ENCODE measurements at places on chromosomes 6 and 20.

DNA sequence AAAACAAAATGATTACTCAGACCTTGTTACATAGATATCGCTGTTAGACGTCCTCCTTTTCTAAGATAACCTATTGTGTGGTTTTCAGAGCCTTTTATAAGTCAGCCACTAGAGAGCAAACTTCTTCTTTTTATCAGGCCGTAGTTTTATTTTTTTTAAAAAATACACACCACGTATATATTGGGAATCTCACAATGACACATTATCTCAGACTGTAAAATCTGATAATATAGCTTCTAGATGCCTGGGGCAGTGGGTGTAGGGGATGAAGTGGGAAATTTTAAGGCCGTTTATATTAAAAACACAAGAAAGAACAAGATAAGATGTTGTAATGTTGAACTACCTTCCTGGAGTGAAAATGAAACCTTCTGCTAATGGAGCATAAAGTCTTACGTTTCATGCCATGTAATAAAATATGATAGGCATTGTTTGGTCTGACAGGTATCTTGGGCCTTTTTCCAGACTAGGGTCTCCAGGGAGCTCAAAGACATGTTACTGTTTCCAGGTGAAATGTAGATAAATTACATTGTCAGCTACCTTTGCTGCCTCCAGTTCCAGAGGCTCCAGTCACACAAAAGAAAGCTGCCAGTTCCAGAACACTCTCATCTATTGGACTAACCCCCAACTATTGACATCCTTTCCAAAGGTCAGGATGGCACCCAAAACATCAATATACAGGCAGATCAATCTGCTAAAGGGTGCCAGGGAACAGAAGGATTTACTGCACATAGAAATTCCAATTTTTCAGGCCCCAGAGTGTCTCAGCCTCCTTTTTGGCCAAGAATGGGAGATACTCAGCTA is 130.2 kb upstream of the AKIRIN2 start:
- DNase-seq, result no peak

DNA sequence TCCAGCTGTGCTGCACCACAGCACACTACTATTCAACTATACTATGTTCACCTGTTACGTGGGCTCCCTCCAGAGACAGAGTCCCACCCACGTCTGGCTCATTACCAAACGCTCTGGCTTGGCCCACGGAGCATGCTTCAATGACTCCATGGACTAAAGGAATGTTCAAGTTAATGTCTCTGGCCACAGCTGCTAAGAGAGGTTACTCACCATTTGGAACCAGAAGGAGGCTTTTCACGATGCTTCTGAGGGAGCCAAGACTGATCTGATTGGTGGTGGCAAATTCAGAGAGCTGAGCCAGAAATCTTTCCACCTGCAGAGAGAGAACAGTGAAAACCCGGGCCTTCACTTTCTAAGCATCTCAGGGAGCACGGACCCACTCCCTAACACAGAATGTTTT is 15.6 kb downstream of the COMMD7 start:
- no peak for DNase-seq

- DNase-seq, result peak; percentile 28
Observed at GRCh38 chr6:7252390-7252789, 60.6 kb downstream of the SSR1 start.

DNA sequence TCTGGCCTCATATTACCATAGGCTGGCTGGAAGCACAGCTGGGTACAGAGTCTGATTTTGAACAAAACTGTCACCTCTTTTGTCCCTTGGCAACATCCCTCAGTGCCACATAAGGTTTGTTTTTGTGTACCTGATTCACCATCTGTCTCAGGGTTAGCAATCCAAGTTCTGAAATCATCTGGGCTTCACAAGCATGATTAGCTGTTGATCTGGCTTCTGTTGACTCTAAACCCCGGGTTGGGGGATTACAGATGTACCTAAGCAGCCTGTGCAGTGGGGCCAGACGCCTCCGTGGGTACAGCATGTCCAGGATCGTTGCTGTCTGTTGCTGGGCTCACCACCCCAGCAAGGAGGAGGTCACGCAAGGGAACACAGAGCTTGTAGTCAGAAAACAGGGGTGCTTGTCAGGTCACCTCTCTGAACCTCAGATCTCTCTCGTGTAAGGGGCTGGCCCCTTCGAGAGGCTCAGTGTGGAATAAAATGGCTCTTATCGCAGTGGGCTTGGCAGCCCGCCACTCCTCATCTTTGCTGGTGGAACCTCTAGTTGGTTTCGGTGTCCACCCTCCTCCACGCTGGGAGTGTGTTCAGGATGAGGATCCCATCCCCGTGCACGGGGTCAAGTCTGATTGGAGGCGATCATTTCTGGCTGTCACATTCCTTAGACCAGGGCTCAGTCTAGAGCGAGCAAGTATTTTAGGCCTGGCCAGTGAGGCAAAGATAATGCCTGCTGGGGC is 39.2 kb upstream of the ZNF831 start:
- DNase-seq, result no peak

- no peak for DNase-seq
Observed at GRCh38 chr6:37608587-37608986, 89.1 kb downstream of the MDGA1 start.

DNA sequence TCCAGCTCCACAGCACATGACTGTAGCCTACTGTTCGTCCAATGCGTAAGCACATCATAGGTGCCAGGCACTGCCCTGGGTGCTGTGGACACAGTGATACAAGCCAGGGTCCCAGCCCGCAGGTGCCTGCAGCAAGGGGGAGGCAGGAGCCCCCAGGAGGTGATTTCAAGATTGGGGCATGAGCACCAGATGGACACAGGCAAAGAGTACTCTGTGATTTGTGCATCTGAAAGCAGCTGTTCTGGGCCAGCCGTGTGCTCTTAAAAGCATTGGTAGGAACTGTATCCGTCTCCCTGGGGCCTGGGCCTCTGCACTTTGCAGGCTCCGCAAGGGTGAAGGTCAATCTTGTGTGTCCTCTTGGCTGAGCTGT is 149.8 kb downstream of the SYCP2 start:
- no peak for DNase-seq

DNA sequence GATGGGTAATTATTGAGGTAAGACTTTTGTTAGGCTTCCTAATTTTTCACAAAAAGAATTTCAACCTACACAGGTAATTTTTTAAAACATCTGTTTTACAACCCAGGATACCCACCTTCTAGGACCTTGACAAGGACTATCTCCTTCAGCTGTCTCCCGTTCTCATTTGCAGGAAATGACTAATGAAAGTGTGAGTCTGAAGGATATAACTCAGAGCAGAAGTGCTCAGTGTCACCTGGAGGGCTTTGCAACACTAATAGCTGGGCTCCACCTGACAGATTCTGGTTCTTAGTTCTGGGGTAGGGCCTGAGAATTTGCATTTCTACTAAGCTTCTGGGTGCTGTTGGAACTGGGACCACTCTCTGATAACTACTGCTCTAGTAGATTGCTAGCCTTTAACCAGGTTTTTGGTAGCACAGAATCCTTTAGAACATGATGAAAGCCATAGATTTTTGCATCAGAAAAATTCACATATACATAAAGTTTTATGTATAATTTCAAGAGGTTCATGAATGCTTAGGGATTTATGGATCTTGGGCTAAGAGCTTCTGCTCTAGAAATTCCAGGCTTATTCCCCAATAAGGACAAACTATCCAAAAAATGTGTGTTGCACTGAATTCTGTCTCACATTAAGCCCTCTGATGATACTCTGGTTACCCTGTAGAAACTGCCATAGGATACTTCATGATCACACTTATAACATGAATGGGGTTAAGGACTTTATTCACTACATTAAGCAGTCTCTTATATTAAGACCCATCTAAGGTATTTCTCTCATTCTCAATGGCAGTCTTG is 30.3 kb downstream of the AK9 start:
- no peak for DNase-seq

- no peak for DNase-seq
Observed at GRCh38 chr6:159360306-159360705, 191.1 kb downstream of the FNDC1 start.

DNA sequence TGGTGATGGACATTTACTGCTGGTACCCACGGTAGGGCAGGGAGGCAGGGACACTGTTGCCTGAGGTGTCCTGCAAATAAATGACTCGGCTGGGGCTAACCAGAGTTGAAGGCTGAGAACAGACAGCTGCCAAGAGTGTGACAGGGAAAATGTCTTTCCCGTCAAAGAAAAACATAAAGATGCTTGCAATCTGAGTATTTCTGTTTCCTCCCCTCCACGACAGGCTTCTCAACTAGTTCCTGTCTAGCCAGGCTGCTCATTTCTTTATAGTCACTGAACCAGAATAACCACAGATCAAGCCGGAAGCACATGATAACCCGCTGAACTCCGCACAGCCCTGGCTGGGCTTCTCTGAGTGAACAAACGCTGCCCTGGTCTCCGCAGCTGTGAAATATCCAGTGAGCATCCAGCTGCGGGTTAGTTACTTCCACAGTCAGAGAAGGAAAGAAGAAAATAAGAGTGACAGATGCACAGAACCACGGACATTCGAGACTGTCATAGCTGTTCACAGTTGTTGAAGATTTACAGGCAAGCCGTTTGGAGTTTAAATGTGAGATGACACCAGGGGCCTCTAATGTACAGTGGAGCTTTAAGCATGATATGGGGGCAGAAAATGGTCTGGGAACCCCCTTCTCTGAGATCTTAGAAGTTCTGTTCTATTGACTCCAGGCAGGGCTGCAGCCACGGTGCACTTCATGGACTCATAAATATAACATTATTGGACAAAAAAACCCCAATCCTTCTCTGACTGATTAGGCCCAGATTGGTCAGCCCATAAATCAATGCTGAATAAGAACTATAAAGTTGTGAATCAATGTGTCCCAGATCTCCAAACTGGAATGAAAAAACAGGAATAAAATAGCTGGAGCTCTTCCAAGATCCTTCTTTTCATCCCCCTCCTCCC is 299.9 kb upstream of the SUPT3H start:
- DNase-seq, result no peak

GRCh38 chr6:167111597-167111996 is 11.3 kb upstream of the CCR6 start:
- no peak for DNase-seq

GRCh38 chr20:32441638-32442037 is 83.5 kb downstream of the ASXL1 start:
- no peak for DNase-seq

GRCh38 chr6:8536122-8536521 is 100.8 kb upstream of the SLC35B3 start:
- no peak for DNase-seq

DNA sequence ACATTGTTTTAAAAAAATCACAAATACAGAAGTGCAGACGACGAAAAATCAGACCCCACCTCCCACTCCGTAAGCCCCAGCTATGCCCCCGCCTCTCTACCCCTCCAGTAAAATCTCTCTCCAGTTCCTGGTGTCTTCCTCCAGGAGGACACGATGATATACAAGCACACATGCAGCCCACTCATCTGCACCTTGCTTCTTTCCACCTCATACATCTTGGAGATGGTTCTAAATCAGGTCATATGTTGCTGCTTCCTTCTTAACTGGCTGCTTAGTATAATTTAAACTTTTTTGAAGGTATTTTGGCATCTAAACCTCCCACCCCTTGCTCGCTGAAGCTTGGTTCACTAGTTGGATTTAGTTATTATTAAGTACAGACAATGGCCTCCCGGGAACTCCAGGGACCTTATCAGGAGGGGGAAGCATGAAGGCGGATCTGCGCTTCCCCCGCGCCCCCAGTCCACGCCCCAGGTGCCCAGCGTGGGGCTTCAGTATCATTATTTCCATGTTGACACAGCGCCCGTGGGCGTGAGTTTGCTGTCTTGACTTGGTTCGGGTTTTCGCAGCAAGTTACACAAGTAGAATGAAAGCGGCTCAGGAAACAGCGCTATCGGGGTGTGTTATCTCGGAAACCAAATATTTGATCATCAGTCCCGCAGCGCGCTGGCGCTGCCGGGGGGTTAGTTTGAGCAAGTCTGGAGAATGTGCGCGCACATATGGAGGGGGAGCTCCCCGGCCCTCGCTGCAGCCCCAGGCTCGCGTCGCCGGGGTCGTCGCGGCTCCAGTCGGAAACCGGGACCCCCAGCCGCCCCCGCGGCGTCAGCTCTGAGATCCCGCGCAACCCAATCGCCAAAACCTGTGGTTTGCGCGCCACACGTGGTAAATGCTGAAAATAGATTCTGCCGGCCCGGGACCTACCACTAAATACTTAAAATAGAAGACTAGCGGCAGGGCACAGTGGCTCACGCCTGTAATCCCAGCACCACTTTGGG is 2.3 kb downstream of the BMP7 start:
- no peak for DNase-seq

DNA sequence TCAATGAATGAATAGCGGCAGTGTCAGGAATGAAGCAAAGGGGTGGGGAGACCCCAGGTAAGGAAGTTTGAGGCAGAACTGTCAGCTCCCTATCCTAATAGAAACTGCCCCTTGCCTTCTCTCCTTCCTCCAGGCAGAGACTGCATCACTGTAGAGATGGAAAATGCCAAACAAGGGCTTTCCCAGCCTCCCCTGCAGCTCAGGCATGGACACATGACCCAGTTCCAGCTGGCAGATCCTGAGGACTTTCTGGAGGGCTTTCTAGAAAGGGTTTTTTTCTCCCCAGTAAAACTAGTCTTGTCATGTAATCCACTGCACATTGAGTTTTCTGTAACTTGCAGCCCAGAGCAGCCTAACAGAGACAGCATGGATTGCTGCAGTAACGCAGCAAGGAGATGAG is 17.9 kb upstream of the PNPLA1 start:
- DNase-seq, result no peak

DNA sequence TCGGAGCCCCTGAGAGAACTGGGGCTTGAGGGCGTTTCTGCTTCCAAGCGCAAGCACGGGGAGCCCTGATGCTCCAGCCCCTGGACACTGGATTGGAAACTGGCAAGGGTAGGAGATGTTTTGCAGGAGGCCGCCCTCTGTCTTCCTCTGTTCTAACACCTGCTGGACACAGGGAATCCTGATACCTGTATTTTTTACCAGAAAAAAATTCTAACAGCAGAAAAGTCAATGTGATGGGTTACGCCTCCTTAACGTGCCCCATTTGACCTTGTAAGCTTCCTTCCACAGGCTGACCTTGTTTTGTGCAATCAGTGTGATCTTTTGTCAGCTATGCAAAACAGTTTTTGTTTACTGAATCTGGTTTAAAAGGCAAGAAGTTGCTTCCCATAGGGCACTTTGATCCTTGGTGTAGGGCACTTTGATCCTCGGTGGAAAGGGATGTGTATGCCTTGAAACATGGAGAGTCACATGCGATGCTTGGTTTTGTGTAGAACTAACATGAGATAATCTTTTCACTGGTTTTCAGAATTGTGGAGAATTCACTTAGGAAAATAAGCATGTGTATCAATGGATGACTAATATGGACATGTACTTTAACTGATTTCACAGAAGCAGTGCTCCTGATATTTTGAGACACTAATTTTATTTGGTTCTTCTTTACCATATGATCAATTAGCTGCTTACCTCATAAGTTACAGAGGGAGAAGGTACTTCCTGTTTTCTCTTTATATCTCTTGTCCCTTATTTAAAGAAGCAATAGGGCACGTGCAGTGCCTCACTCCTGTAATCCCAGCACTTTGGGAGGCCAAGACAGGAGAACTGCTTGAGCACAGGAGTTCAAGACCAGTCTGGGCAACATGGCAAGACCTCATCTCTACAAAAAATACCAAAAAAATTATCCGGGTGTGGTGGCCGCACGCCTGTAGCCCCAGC is 59.9 kb upstream of the MAP3K4 start:
- no peak for DNase-seq

DNA sequence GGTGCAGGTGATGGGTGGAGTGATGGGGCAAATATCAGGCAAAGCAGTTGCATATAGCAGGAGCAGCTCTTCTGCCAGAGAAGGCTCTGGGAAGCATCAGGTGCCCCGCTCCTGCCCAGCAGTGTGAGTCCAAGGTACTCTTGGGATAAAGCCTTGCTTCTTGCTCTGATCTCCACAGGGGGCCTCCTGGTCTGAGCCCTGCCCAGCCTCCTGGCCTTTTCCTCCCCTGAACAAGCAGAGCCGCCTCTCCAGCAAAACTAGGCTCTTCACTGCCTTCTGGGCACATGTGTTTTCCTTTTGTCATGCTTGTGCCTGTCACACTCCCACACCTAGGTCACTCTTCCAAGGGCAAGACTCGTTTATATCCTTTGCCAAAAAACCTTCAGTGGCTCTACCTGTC is 34.3 kb downstream of the SIRPA start:
- DNase-seq, result no peak

Measured in lower lobe of right lung (tissue), 2 donors.